Amniotic epithelial cell (primary cell): ENCODE measurements at places on chromosomes 11 and 22.

GRCh38 chr11:714436-714835, 8.4 kb downstream of the EPS8L2 start:
- DNase-seq: no peak

GRCh38 chr11:10459029-10459970, 4.2 kb downstream of the AMPD3 start:
- no peak for DNase-seq

- DNase-seq: peak; percentile 51
These were observed 144.6 kb downstream of the NECTIN1 start for GRCh38 chr11:119584193-119585042.

- no peak for DNase-seq
These were observed 36.3 kb downstream of the PDE2A start for GRCh38 chr11:72637926-72638325.

- DNase-seq: no peak
These were observed 17.6 kb upstream of the TLCD5 start for GRCh38 chr11:120307476-120307875.

- DNase-seq: peak; percentile 68
These were observed 2.6 kb upstream of the GCAT start for GRCh38 chr22:37804881-37805809.

GRCh38 chr11:130536106-130537040, 87.9 kb downstream of the ADAMTS15 start:
- DNase-seq: peak; percentile 24

GRCh38 chr11:133955081-133955891, 1.5 kb downstream of the IGSF9B start:
- no peak for DNase-seq

- peak; percentile 95 for DNase-seq
These were observed 556.1 kb downstream of the SOX6 start for GRCh38 chr11:15800111-15800800.

DNA sequence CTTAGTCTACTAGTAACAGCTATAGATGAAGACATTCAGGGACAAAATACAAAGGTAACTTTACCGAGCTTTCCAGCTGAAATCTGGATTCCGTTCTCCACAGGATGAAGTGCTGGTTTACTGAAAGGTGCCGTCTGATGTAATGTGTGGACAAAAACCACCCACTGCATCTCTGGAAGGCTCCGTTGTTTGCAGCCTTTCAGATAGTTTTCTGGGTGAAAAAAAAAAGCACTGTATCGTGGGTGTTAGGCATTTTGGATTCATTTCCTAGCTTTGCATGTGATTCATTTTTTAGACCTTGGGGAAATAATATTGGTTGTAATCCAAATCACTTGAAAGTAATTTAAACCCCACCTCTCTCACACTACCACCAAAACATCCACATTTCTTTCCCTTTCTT, 10.4 kb downstream of the JAM3 start:
- no peak for DNase-seq

- DNase-seq: peak; percentile 64
These were observed 38.8 kb upstream of the POU2AF1 start for GRCh38 chr11:111417766-111418435.

DNA sequence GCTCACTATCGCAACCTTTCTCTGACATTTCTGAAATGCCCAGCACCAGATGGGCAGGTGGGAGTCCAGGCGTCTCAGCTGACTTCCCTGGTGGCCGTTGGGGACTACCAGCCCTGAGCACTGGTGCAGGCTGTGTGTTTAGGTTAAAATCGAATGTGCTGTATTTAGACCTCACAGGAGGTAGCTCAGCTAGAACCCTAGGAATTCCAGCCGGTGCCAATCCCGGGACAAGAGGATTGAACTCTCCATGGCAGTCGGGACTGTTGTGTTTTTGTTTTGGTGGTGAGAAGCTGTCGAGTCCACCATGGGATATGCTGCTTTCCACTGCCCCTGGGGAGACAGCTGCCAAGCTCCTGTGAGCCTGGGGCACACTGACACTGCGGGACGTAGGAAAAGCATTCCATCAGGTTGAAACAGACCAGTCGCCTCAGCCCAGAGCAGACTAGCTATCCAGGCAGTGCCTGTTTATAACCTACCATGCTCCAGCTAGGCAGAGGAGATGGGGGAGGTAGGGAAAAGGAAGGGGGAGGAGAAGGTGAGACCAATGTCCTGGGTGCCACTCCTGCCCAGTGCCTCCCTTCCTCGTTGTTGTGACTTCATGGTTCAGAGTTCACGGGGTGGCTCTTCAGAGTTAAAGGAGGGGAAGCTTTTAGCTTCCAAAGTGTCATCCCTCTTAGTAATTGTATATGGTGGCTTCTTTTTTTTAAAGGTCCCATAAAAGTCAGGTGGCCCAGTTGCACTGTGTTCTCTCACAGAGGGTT, 53.0 kb downstream of the MICAL2 start:
- peak; percentile 61 for DNase-seq
